ENCODE measurements at places on chromosomes 5 and 9.

DNA sequence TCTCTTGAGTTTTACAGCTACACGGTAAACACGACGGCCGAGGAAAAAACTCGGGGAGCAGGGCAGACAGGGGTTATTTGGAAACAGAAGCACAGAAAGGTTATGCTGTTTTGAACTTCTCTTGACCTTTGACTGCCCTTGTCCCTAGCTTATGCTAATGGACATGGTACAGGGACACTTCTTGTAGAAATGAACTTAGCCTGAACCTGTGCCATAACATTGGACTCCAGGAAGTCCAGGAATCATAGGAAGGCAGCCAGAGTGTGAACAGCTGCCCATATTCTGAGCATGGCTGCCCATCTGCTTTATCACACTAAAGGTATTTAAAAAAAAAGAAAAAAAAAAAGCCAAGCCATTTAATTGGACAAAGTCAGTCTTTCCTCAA, 46.1 kb downstream of the NR6A1 start:
- no peak for DNase-seq

DNA sequence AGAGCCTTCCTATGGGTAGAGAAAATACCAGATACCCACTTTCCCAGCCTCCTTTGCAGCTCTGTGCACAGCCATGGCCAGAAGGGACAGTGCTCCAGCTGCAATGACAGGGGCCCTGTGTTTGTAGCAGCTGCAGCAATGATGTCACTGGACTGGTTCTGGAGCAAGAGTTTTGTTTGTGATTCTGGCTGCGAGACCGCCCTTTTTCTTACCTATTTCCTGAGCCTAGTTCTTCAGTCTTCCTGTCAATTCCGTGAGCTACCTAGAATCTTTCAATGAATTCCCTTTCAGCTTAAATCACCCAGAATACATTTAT, 10.0 kb upstream of the BOD1 start:
- no peak for DNase-seq

GRCh38 chr9:36319806-36320205, 61.6 kb upstream of the GNE start:
- DNase-seq, result no peak

DNA sequence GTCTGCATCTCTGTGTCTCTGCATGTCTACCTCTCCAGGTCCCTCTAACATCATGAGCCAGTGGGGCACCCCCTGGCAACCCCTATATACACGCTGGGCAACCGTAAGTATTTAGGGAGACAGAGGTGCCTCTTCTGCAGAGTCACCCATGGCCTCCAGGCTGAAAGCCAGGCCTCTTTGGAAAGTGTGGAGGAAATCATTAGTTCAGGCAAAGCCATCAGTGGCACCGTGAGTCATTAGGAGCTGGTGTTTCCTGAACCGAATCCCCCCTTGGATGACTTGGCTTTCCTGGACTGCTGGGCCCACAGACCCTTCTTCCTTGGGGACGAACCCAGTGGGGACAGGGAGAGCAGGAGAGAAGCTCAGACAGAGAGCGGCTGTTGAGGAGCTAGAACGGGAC, 174.8 kb downstream of the OLFM1 start:
- no peak for DNase-seq

DNA sequence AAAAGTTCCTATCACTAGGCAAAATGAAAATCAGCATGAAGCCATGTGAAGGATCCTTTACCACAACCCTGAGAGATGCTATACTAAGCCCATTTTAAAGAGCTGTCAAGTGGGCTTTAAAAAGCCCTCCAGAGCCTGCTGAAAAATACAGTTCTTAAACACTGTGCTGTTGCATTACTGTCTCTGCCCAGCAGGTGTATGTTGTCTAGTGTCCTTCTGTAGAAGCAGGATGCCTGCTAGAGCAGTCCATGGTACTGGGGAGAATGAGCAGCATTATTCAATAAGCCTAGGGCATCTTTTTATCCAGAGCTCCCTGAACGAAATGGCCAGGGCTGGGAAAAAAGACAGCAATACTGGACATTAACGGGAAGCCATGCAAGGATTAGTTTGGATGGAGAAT, 126.2 kb upstream of the PLCXD3 start:
- DNase-seq, result no peak

DNA sequence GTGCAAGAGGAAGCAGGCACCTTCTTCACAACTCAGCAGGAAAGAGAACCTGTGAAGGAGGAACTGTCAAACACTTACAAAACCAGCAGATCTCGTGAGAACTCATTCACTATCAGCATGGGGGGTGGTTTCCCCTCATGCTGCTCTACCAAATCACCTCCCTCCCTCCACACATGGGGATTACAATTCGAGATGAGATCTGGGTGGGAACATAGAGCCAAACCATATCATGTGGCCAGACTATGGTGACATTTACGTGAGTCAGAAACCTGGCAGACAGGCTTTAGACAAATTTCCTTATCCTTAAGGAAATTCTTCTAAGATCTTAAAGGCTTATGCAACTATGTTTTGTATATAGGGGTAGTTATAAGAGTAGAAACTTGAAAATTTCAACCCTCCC, 8.7 kb upstream of the AOPEP start:
- DNase-seq, result no peak

- DNase-seq, result no peak
These were observed 32.5 kb downstream of the LEAP2 start for GRCh38 chr5:132905938-132906337.

DNA sequence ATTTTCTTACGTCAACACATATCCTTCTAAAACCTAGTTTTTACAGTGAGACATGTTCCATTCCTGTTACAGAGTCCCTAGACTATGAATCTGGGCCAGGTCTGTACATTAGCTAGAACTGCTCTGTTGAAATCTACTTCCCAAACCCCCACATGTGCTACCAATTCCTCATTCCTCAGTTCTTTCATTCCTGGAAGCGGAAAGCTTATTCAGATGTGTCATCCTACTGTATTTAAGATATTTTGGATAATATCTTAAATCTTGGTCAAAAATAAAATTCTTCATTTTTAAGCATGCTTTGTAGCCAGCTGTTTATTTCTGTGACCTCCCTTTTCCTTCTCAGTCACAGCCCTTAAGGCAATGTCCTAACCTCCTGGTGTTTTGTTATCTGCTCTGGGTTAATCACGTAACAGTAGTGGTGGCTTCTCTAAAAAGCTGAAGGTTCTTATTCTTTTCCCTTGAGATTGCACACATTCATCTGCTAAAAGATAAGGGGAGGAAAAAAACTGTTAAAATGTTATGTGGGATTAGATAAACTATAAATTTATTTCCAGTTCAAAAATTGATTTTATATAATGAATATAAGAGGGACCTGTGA, 35.6 kb downstream of the GLRX start:
- DNase-seq, result no peak

DNA sequence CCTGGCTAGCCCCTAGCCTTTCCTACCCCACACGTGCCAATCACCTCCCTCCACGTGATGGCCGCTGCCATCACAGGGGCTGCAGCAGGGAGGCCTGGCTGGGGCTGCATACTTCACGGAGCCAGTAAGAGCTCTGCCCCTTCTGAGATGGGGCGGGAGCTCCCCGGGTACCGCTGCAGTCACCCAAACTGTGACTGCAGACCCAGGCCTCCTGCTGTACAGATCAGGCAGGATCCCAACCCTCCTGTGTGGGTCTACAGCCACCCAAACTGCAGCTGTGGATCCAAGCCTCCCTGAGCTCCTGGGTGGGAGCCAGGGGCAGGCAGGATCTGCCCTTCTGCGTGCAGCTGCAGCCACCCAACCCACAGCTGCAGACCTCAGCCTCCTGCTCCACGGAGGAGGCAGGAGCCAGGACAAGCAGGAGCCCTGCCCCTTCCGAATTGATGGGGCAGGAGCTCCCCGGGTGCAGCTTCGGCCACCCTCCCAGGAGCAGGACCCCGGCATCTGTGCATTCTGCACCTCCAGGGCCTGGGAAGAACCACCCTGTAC, 3.2 kb upstream of the BTNL9 start:
- DNase-seq, result no peak

DNA sequence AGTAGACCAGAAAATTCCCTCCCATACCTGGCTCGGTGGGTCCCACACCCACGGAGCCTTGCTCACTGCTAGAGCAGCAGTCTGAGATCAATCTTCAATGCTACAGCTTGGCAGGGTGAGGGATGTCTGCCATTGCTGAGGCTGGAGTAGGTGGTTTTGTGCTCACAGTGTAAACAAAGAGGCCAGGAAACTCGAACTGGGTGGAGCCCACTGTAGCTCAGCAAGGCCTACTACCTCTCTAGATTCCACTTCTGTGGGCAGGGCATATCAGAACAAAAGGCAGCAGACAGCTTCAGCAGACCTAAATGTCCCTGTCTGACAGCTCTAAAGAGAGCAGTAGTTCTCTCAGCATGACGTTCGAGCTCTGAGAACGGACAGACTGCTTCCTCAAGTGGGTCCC, 5.6 kb upstream of the GZMA start:
- DNase-seq, result no peak

DNA sequence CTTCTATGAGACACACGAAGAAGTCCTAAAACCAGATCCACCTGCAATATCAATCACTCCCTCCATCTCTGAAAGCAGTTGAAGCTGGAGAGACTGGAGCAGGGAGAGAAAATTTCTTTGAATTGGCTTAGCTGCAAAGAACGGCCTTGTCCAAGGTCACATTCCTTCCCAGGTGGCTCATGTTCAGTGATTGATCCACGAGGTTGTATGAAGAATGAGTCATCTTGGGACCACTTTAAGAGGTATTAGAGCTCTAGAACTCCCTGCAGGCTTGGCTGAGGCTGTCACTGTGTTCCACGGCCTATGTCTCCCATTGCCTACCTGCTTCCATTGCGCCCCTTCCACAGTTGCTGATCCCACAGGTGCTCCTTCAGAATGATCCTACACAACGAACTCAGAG, 68.2 kb downstream of the HMHB1 start:
- no peak for DNase-seq

GRCh38 chr9:70347046-70347445, 67.4 kb downstream of the KLF9 start:
- DNase-seq, result no peak

GRCh38 chr5:126613941-126614592, 13.3 kb downstream of the PHAX start:
- no peak for DNase-seq

- peak; percentile 33 for DNase-seq
These were observed 8.7 kb downstream of the CCL21 start for GRCh38 chr9:34701023-34701768.

GRCh38 chr5:23614422-23614821, 107.0 kb downstream of the PRDM9 start:
- DNase-seq, result no peak

DNA sequence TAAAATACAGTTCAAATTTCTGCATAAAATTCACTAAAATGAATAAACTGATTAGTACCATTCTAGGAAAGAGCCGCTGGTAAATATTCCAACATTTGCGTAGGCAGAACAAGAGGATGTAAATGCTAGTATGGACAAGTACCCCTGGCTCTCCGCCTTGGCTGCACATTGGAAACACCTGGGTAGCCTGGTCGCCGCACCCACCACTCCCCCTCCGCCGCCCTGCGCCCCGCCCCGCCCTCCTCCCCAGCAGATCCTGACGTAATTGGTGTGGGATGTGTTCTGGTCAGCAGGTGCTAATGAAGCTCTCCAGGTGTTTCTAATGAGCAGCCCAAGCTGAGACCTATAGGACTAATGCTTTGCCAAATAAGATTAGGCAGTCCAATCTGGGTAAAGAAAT, 225.7 kb downstream of the FRMD3 start:
- DNase-seq, result no peak

- DNase-seq, result no peak
These were observed 82.9 kb downstream of the RAPGEF1 start for GRCh38 chr9:131657037-131657377.

DNA sequence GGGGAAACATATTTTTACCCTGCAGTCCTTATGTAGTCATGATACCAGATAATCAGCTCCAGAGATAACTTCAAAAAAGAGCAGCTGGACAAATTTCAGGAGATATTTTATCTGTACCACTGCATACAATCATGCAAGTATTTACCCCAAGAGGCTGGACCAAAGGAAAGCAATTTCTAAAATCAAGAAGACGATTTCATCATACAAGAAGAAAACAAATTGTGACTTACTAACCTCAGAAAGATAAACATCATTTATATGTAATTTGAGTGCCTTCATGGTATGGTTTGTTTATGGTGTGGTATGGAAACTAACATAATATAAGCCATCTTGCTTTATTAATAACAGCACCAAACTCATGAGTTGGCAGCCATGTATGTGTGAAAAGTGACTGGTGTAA, 603.6 kb downstream of the PSAT1 start:
- no peak for DNase-seq

GRCh38 chr5:74336297-74336696, 304.2 kb downstream of the ENC1 start:
- no peak for DNase-seq

GRCh38 chr5:100502684-100503083, 32.5 kb upstream of the FAM174A start:
- DNase-seq, result no peak

- DNase-seq, result no peak
These were observed 52.9 kb downstream of the CAMK4 start for GRCh38 chr5:111277061-111277460.

DNA sequence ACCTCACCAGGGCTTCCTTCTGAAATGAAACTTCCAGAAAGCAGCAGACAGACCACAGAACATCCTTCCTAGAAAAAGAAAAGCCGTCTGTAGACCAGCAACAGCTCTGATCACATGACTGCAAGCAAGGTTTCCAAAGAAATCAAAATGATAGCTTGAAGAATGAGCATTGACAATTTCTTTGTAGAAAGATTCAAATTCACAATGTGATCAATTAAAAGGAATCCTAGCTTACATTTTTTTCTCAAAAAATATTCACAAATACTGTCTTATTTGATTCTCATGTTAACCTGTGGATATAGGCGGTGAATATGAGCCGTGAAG, 144.9 kb downstream of the MTX3 start:
- no peak for DNase-seq

GRCh38 chr9:127384901-127385300, 12.1 kb upstream of the SLC2A8 start:
- DNase-seq, result no peak

GRCh38 chr5:157732596-157733262, 1.5 kb downstream of the THG1L start:
- DNase-seq, result no peak

- DNase-seq, result no peak
These were observed 1.3 kb downstream of the ERBIN start for GRCh38 chr5:65927503-65928321.

GRCh38 chr9:29214154-29214689, 1640.9 kb upstream of the C9orf72 start:
- no peak for DNase-seq

DNA sequence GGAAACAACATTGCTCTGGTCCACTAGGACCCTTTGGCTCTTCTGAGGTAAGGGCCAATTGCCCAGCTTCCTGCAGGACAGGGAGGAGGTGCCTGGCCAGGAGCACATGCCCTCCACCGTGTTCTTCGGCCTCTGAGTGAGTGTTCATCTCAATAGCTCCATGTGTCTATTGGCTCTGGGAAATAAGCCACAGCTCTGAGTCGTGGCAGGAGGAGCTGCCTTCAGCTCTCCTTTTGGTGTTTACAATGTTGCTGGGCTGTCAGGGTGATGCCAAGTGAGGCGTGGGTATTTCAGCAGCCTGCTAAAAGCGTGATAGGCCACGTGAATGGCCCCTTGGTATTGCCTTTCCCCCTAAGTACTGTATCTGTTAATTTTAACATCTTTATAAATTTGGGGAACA, 26.6 kb downstream of the GADD45G start:
- DNase-seq, result no peak

GRCh38 chr9:98869866-98870265, 62.4 kb downstream of the GALNT12 start:
- no peak for DNase-seq

All from bone marrow (tissue), 2 donors.